CD4-positive, alpha-beta memory T cell (primary cell): ENCODE measurements at places on chromosomes 7 and 10.

DNA sequence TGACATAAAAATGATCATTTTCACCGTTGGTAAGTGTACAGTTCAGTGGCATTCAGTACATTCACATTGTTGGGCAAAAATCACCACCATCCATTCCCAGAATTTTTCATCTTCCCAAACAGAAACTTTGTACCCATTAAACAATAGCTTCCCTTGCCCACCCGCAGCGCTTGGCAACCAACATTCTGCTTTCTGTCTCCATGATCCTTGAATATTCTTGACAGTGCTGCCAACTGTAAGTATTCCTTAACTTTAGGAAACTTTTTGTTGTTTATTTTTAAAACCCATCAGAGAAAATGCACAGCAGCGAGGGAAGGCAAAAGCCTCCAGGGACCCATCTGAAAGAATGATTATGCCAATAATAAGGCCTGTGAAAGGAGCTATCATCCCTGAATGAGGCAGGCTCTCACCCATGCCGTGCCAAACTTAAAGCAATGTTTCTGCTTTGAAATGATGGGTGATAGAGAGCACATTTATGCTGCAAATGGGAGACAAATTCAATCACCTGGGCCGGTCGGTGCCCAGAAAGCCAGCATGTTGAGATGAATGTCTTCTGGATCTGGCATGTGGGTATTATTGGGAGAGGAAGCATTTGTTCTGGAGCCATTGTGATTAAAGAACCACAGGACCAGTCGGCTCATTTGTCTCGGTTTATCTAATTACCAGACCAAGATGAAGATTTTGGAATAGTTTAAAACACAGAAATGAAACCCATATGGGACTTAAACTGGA is 202.1 kb upstream of the NPVF start:
- no peak for DNase-seq

- DNase-seq, result no peak
Observed at GRCh38 chr7:151856098-151856497, 20.8 kb downstream of the PRKAG2 start.

- DNase-seq, result no peak
Observed at GRCh38 chr10:74380795-74381194, 229.8 kb downstream of the ADK start.

DNA sequence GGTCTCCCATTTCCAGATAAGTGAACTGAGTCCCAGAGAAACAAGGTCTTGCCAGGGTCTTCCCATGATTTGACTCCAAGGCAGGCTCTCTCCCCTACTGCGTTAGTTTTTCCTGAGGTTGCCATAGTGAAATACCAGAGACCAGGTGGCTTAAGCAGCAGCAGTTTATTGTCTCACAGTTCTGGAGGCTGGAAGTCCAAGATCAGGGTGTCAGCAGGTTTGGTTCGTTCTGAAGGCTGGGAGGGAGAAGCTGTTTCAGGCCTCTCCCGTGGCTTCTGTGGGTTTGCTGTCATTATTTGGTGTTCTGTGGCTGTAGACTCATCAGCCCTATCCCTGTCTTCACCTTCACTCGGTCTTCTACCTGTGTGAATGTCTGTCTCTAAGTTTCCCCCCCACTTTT is 129.9 kb downstream of the GRK5 start:
- DNase-seq, result no peak

DNA sequence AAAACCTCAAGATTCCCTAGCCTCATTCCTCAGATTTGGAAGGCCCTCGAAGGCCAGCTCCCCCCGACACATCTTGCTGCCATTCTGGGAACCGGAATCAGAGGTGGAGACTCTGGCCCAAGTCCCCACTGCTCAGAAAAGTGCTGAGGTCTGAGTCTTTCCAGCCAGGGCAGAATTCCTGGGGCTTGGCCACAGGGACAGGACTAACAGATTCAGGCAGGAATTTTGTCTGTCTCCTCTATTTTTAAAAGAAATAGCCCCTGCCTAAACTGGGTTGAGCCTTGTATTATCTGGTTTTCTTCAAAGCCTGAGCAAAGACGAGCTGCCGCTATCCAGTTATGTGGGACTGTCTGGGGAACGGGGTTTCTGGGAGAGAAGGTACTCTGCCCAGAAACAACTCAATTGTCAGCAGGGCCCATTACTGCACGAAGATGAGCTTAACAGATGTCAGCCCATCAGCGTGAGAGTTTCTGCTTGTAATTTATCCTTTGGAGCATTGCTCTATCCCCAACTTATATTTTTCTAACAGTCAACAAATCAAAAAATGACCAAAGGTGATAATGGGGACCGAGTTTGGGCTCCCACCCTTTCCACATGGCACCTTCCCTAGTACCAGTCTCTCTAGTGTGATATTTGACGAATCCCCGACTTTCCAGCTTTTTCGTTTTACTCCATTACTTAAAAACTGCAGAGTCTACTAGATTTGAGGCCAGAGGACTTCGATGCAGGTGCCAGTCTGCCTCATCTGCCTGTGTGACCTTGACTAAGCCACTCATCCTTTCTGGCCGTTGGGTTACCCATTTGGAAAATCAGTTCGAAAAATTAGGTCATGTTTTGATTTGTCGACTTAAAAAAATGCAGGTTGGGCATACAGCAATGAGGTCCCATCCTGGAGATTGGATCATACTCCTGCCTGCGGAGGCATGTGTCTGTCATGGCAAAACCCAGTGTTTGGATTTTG is 110.9 kb downstream of the WDR11 start:
- no peak for DNase-seq

- no peak for DNase-seq
Observed at GRCh38 chr10:12975266-12975665, 26.2 kb downstream of the CCDC3 start.

GRCh38 chr10:104424719-104425118 is 71.1 kb downstream of the CFAP58 start:
- DNase-seq, result no peak

DNA sequence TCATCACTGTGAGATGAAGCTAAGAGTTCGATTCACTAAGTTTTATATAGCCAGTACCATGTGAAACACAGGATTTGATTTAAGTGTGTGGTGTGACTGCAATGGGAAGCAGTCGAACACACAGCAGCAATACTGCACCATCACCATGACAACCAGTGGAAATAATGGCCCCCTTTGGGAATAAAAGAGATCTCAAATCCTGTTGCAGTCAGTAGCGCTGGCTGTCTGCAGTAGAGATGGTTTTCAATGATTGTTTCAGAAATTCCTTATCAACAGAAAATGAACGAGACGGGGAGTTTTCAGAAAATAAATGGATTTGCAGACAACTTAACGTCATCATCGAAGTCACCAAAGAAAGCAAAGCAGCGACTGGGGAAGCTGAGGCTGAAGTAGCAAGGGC is 91.0 kb downstream of the PTPRE start:
- no peak for DNase-seq

DNA sequence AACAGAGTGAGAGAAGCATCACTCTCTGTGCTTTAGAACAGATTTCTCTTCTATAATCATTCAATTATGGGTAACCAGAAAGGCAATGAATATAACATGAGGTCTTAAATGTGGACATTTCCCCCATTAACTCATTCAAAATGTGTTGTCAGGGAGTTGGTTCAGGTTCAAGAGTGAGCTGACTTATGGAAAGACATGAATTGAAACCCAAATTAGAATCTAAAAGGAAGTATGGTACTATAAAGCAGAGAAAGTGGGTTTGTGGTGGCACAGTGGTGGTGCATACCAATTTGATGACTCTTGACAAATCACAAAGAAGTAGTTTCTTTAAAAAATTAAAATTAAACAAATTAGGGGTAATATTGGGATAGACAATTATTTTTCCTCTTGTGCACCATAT is 114.6 kb upstream of the MEOX2 start:
- DNase-seq, result no peak

DNA sequence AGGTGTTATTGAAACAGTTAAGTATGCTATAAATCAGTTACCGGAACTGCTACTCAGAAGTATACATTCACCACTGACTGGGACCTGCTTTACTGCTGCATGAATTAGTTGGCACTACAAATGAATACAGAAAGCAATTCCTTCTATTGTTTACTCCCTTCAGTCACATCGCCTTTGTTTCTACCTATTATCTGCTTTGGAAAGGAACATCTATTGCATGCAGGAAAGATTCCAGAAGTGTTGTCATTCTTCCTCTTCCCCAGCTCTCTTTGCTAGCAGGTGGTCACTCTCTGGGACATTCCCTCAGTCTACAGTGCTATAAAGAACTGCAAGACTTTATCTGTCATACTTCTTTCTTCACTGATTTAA is 131.3 kb downstream of the ANK3 start:
- no peak for DNase-seq

GRCh38 chr10:33553748-33554571 is 219.5 kb upstream of the NRP1 start:
- DNase-seq, result no peak

GRCh38 chr10:97378933-97379921 is 21.9 kb downstream of the RRP12 start:
- DNase-seq, result no peak

DNA sequence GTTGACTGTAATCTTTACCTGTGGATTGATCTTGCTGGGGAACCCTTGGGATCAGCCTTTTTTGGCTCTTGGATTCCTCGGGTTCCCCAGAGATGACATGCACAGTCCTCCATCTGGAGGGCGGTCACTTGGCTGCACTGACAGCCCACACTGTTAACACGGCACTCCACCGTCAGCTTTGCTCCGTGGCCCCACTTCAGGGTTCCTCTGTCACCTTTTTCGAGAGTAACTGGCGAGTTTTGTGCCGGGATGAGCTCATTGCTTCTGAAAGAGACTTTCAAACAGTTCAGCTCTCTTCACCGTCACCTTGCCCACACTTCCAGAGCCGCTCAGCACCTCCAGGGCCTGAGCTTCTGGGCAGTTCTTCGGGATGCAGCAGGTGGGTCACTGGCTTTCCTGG is 42.4 kb downstream of the PROSER2 start:
- DNase-seq, result no peak

- DNase-seq, result no peak
Observed at GRCh38 chr10:74871595-74872382, 45.4 kb downstream of the KAT6B start.

GRCh38 chr10:82653244-82654155 is 778.5 kb downstream of the NRG3 start:
- no peak for DNase-seq

- DNase-seq, result no peak
Observed at GRCh38 chr10:5616836-5617235, 49.6 kb downstream of the ASB13 start.
